KBM-7 (cell line): ENCODE measurements at places on chromosomes 2 and 18.

DNA sequence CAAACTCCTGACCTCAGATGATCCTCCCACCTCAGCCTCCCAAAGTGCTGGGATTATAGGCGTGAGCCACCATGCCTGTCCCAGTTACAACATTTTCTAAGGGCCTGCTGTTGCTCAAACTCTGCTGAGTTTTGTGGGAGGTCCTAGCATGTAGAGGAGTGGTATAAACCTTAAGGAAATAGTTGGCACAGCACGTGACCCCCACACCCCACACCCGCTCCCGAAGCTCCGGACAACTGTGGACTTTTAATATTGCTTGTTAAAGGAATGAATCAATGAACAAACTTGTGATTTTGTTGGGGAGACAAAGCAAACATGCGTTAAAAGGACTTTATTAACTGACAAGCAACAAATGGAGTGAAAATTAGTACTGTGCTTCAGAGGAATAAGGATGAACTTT lies 137.8 kb upstream of the GATA6 start:
- no peak for DNase-seq

GRCh38 chr2:65071499-65072180 lies 15.4 kb downstream of the CEP68 start:
- no peak for DNase-seq

GRCh38 chr2:15031745-15032240 lies 399.3 kb downstream of the LRATD1 start:
- no peak for DNase-seq

- no peak for DNase-seq
Observed at GRCh38 chr2:19021100-19021476, 337.3 kb downstream of the OSR1 start.

DNA sequence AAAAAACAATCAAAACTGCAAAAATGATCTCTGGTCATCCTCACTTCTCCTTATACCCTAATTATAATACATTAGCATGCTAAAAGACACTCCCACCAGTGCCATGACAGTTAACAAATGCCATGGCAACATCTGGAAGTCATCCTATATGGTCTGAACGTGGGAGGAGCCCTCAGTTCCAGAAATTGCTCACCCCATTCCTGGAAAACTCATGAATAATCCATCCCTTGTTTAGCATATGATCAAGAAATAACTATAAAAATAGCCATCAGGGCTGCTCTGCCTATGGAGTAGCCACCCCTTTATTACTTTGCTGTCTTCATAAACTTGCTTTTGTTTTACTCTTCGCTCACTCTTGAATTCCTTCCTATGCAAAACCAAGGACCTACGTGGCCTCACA lies 5.7 kb upstream of the C2orf80 start:
- no peak for DNase-seq

GRCh38 chr2:72846171-72847095 lies 20.6 kb upstream of the EXOC6B start:
- DNase-seq, result no peak

DNA sequence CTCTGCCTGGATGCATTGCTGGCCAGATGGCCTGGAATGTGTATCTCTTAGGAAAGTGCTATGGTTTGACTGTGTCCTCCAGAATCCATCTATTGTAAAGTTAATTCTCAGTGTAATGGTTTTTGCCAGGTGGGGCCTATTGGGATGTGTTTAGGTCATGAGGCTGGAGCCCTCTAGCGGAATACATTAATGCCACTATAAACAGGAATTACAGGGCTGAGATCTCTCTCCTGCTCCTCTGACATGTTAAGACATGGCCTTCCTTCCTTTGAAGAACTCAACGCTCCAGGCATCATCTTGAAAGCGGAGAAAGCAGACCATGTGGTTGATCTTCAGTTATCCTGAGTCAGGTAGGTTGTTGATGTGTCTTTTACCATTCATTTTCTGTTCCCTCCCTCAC lies 276.4 kb downstream of the RPIA start:
- DNase-seq, result peak; percentile 27

GRCh38 chr2:231359948-231360347 lies 35.6 kb upstream of the B3GNT7 start:
- DNase-seq, result no peak

DNA sequence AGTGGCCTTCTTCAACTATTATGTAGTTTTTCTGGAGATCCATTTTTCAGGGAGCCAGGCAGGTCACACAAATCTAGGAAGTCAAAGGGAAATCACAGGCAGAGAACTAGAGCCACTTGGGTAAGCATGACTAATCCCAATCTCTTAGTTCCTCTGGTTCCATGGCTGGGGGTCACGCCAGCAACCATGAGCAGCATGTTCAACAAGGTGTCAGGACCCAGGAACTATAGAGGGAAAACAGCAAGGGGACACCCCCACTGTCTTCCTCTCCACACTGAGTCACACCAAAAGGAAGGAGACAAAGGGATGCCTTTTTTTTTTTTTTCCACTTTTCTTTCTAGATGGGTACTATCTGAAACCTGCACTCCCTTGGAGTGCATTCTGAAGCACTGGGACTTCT lies 250.9 kb downstream of the OTX1 start:
- DNase-seq, result no peak

GRCh38 chr2:222982010-222982908 lies 69.7 kb upstream of the KCNE4 start:
- peak; percentile 50 for DNase-seq

DNA sequence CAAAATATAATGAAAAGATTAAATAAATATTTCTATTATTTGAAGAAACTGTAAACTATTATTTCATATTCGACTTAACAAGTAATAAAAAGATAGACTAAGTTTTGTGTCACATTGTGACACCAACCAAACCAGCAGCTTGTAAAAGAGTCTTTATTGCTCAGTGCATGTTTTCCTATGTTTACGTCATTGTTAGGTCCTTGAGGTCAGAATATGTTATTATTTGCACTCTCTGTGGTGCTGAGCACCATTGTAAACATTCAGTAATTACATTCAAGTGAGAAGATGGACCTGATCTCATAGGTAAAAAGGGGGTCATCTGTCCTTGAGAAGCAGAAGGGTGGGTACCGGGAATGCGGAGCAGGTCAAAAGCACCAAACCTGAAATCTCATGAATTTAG lies 1999.1 kb upstream of the CELF4 start:
- DNase-seq, result no peak

GRCh38 chr2:108823286-108823685 lies 36.7 kb downstream of the CCDC138 start:
- no peak for DNase-seq

DNA sequence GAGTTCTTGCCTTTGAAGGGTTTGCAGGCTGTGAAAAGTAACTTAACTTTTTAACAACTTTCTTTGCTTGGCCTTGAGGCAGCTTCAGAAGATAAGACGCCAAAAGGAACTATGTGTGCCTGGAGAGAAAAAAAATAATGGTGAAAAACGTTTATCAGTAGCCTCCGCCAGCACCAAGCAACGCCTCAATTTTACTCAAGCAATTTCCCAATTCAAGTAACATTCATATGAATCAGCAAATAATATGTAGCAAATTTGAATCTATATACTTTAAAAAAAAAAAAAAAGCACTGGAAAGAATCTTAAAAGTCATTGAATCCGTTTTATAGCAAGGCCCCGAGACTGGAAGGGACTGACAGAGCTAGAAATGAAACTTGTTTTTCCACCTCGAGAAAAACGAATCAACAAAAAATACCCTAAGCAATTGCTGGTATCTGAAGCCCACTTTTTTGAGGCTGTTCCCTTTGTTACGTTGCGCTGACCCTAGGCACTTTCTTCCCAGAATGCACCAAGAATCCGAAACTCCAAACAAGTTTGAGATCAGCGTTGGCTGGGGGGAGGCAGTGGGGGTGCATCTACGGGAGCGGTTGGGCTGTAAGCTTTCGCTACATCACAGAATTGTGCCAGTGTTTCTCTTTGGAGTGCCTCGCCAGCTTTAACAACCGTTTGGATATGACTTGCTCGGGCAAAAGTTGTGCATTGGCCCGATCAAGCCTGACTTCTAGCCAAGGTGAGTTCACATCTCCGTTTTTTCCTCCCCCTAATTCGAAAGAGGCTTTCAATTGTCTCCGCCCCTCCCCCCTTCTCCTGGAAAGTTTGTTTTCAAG lies 2.7 kb upstream of the TGIF1 start:
- peak; percentile 75 for DNase-seq

DNA sequence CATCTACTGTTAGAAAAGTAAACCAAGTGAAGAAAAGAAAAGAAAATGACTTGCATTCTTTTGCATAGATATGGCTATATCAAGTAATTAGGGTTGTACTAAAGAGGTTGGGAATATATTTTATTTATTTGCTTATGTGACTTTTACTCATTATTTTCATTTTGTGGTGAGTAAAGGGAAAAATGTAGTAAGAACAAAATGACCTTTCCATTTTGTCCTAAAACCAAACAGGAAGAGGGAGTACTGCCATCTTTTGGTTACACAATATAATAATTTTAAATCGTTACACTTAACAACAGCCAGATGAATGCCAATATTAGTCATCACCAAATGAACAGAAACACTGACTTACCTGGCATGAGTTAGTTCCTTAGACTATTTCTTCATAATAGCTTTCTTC lies 47.3 kb upstream of the NDUFV2 start:
- peak; percentile 34 for DNase-seq

DNA sequence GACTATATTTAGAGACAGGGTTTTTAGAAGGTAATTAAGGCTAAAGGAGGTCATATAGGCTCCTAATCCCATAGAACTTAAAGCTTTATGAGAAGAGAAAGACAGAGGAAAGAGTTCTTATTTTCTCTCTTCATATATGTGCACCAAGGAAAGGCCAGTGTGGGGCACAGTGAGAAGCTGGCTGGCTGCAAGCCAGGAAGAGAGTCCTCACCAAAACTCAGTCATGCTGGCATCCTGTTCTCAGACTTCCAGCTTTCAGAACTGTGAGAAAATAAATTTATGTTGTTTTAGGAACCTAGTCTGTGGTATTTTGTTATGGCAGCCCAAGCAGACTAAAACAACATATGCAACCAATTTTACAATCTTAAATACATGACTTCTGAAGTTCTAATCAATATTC lies 31.5 kb upstream of the ATIC start:
- no peak for DNase-seq

DNA sequence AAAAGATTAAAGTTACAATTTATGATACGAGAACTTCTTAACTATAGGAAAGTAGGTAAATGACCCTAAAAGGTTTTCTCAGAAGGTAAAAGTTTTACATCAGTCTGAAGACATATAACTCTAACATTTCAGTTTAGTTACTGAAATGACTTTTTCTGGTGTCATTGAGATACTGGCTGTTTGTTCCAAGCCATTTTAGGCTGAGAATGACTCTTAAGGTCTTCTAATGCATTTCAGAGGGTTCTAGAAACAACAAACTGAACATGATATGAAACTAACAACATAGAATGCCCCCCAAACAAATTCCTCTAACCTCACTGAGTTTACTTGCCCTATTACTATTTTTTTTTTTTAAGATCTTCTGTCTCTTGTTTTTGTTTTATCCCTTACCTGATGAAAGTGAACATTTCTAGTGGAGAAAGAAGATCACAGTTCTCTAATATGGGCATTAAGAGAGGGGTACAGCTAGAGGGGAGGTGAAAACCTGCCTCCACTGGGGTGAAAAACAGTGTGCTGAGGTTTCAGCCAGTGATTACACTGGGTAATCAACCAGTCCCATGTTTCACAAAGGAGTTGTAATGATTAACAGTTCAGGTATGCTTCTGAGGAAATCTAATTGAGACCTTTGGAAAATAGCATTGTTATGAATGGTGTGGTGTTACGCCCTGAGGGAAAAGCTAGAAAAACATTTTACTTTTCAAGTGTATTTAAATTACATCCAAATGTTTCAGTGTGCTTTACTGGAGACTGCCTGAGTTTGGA lies 11.2 kb downstream of the NABP1 start:
- DNase-seq, result no peak

- no peak for DNase-seq
Observed at GRCh38 chr2:217935901-217936684, 66.7 kb downstream of the TNS1 start.
